Right ventricle myocardium superior (tissue), 1 donor: ENCODE measurements at places on chromosomes 2 and 18. TPM values are rescaled to one million over a fixed set of nuclear protein-coding genes. Genes with fewer than 3 reads are reported as not detected.

ALPP gene
- total RNA-seq: not detected

RTKN gene
- 17.8 TPM for total RNA-seq

ACYP2 gene
- 64.2 TPM for total RNA-seq

OSBPL1A gene
- 79.9 TPM for total RNA-seq

KIAA1328 gene
- total RNA-seq: 3.6 TPM
